Activated T-helper 1 cell treated with anti-CD3 and anti-CD28 coated beads, Interleukin-12 subunit alpha, Interleukin-12 subunit beta, Interleukin-2, Interleukin-4 antibody, amounts not matched to agents 30 ng/mL and 10 ng/mL and 1 ng/mL, durations not matched to agents 14 hours and 24 hours and 36 hours (primary cell): ENCODE measurements at places on chromosomes 11 and 22.

DNA sequence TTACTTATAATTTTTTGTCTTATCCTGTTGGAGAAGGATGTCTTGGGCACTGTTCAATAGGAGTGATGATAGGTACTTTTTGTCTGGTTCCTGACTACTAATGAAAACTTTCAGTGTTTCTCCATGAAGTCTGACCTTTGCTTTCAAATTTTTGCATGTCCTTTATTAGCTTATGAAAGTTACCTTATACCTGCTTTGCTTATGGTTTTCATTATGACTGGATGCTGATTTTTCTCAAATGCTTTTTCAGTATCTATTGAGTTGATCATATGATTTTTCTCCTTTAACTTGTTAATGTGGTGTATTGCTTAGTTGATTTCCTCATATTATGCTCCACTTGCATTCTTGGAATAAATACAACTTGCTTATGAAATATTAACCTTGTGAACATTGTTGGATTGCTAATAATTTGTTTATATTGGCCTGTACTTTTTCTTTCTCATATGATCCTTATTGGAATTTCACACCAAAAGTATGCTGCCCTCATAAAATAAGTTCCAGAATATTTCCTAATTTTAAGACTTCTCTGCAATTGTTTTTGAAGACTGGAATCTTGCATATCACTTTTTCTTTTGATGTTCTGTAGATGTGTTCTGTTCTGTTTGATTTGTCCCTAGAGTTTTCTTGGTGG lies 85.0 kb upstream of the SC5D start:
- no peak for DNase-seq

GRCh38 chr22:34004058-34004457 lies 83.8 kb upstream of the LARGE1 start:
- DNase-seq = no peak

DNA sequence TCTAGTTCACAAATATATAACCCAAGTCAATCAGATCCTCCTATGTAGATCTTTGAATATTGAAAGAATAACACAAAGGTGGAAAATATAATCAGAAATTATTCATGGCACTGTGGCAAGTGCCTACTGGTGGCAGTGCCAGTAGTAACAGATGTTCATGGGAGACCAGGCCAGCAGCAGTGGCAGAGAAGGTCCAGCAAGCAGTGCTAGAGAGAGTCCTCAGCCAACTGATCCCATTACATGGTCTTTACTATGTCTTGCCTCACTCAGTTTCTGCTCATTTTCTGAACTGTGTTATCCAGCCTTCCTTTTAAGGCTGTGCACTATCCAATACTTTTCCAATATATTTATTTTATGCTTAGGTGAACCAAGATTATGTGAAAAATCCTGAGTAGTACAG lies 124.9 kb downstream of the MRTFA start:
- DNase-seq = no peak

DNA sequence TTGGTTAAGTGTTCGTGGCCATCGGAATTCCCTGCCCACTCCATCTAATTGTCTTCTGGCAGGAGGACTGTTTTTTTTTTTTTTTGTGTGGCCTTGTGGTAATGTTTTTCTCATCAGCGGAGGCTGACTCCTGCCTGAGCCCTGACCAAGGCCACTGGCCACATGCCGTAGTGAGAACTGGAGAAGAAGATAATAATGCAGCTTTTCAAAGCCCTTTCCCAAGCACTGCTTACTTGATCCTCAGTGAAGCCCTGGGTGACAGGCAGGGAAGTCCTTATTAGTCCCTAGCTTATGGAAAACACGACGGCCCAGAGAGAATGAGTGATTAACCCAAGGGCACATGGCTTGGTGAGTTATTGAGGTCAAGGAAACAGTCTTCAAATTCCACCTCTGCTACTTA lies 71.2 kb downstream of the ADM start:
- DNase-seq = no peak

- no peak for DNase-seq
These were observed 1.9 kb upstream of the OR6Q1 start for GRCh38 chr11:58028687-58029411.

- DNase-seq = peak; percentile 69
These were observed 3.6 kb downstream of the AHNAK start for GRCh38 chr11:62542750-62543567.

DNA sequence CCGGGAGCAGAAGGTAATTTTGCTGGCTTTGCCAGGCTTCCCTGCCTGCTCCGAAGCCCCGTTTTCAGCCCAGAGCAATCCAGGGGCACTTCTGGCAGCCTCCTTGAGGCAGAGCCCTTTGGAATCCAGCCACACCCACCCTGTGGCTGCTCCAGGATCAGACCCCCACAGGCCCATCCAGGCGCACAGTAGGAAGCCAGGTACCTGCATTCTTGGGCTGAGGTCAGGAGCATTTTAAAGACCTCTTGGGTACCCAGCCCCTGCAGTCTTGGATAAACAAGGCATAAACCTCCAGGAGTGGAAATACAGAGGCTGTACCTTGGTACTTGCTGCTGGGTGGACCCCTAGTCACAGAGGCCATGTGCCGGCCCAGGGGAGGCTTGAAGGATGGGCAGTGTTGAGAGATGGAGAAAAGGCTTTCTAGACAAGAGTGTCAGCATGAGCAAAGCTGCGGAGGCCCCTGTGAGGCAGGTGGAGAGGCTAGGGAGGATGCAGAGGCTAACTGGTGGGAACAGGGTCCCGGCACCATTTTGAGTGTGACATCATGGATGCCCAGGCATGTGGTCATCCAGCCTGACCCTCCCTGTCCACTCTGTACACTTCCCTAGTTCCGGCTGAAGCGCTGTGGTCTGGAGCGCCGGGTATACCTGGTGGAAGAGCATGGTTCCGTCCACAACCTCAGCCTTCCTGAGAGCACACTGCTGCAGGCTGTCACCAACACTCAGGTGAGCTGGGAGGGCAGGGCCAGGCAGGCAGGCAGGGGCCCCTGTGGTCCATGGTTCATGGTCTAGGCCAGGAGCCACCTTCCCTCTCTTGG lies 3.9 kb downstream of the MUS81 start:
- no peak for DNase-seq

DNA sequence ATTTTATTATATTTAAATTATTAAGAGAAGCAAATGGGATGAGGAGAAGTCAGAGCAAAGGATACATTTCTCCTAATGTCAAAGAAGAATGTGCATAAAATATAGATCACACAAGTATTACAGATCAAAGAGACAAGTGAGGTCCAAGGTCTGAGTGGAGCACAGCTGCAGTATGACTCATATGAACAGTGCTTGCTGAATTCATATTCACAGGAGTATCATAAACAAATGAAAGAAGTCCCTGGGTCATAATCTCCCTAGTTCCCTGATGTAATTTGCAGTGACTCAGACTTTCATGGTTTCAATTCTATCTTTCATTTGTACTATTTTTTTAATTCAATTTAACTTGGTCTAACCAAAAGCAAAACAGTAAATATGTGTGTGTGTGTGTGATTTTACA lies 499.0 kb upstream of the CCDC179 start:
- no peak for DNase-seq

GRCh38 chr11:69704508-69705253 lies 859 bp upstream of the FGF19 start:
- DNase-seq = no peak

- no peak for DNase-seq
These were observed 50.6 kb upstream of the DEUP1 start for GRCh38 chr11:93279851-93280347.

- no peak for DNase-seq
These were observed 34.4 kb downstream of the DRD2 start for GRCh38 chr11:113440816-113441215.

GRCh38 chr11:26188554-26188953 lies 143.4 kb upstream of the ANO3 start:
- no peak for DNase-seq

GRCh38 chr11:17650127-17650911 lies 69.1 kb upstream of the MYOD1 start:
- no peak for DNase-seq

DNA sequence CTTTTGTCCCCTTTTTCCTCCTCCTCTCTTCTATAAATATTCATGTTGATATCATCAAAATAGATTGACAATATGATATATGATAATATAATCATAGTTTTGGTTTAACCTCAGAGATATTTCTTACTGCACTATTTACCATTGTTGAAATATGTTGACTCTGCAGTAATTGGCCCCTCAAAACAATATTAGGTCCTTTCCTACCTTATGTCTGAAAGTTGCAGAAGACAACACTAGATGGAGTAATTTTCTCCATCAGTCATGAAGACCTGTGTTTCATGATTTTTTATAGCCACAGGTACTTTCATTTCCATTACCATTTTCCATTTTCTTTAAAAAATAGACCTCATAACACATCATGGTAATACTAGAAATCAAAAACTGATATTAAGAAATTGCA lies 284.4 kb downstream of the LUZP2 start:
- no peak for DNase-seq

GRCh38 chr22:46362934-46363515 lies 27.5 kb downstream of the TRMU start:
- DNase-seq = no peak

GRCh38 chr11:15903246-15903645 lies 453.1 kb downstream of the SOX6 start:
- no peak for DNase-seq

GRCh38 chr11:75562048-75562835 lies at the start of gene SERPINH1:
SERPINH1 (plus strand) TSS chr11:75562253; CDS start chr11:75566350, 4,097 bp downstream.
- peak; percentile 61 for DNase-seq

GRCh38 chr22:25490896-25491295 lies 73.6 kb upstream of the GRK3 start:
- DNase-seq = no peak

DNA sequence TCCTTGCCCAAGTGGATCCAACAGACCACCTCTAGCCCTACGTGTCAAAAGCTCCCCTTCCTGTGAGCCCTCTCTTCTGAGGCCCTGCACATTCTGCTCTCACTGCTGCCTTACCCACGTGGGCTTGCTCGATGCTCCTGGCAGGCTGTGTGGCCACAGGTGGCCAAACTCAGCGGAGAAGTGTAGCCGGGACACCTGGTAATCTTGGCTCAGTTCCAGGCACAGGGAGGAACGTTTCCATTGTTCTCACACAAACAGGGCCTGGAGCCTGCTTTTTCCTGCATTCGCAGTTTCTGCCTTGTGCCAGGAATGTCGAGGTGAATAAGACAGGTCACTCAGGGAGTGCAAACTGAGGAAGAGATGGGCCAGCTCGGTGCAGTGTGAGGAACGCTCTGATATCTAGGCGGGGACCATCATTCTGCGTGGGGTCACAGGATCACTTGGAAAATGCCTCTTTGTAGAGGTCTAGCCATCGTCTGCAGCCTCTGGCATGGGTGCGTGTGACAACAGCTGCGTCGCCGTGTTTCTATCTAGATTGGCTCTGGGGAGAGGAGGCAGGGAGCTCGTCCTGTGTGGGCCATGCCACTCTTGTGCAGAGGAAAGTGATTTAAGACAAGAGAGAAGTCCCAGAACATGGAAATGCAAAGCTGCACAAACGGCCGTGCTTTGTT lies 127.6 kb upstream of the PARVA start:
- DNase-seq = no peak

GRCh38 chr11:86938900-86939880 lies 16.0 kb downstream of the FZD4 start:
- DNase-seq = no peak

DNA sequence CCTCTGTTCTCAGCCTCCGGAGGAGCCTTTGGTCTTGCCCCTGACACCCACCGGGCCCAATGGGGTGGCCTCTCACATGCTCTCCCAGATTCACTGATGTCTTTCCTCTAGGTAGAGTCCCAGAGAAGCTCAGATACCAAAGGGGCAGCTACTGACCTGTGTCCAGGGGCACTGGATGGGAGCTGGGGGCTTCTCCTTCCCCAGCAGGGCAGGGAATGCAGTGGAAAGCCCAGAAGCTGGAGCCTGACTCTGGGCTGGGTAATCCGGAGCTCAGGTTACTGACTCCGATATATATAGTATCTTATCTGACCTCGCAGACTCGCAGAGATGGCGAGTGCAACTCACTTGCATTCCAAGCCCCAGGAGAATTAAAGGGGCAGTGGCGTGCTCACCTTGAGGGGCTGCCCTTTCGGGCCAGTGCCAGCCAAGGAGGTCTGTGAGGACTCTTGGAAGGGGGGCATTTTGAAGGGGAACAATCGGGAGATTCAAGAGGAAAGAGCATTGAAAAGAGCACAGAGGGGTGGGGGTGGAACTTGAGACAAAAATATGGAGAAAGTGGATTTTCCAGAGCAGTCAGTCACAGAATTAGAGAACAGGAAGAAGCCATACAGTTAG lies 2.5 kb downstream of the USP2 start:
- DNase-seq = no peak

DNA sequence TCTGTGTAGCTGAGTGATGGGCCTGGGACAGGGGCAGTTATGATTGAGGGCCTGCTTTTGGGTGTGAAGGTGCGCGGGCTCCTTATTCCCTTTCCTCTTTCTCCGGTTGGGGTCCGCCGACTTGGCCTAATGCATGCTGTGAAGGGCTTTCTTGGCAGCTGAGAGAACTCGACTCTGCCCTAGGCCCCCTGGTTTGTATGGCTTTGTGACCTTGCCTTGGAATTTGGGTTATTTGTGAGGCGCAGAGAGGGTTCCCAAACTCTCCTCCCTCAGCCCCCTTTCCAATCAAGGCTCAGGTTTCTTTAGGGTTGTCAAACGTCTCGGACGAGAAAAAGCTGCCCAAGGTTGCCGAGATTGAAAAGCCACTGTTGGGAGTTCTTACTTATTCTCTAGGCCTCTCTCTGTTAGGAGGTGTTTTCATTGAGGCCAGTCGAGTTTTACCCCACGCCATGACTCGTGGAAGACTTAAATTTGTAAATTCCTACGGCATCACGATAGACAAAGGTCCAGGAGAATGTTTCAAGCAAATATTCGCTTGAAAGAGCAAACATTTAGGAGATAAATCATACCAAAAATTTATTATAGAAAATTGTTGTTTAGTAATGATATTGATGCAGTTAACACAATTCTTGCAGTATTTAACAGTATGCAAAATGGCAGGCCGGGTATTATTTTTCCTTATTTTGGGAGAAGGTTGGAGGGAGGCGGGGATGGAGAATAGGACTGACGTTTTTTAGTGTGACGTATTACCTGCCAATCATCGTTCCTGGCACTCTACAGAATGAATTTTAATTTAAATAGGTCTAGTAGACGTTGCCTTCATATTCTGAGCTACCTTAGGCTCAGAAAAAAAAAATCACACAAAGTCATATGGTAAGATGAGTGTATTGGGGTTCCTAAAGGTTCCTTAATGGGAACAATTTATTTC lies 689 bp downstream of the PDHX start:
- DNase-seq = no peak

GRCh38 chr11:82995754-82996398 lies 75.8 kb downstream of the RAB30 start:
- no peak for DNase-seq

DNA sequence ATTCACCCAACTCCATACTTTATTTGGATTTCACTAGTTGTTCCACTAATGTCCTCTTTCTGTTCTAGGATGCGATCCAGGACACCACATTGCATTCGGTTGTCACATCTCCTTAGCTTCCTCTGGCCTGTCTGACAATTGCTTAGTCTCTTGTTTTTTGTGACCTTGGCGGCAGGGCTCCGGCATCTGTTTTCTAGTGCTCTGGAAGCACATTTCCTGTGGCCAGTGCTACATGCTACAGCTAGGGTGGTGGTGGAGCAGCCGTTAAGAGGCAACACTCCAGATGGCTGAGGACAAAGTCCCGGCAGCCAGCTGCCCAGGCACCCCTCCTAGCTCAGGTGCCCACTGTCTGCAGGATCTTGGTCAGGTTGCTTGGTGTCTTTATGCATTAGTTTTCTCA lies 6.8 kb downstream of the STX3 start:
- DNase-seq = no peak

GRCh38 chr11:115170133-115170815 lies 333.9 kb downstream of the CADM1 start:
- DNase-seq = no peak
